ENCODE measurements at places on chromosomes 11 and 22. TPM values are rescaled to one million over a fixed set of nuclear protein-coding genes. Genes with fewer than 3 reads are reported as not detected.

GRCh38 chr22:48053973-48054372 is 1291.5 kb downstream of the TBC1D22A start:
- DNase-seq: no peak

- DNase-seq: no peak
Measured at GRCh38 chr11:95592471-95592870, 197.1 kb downstream of the FAM76B start.

DNA sequence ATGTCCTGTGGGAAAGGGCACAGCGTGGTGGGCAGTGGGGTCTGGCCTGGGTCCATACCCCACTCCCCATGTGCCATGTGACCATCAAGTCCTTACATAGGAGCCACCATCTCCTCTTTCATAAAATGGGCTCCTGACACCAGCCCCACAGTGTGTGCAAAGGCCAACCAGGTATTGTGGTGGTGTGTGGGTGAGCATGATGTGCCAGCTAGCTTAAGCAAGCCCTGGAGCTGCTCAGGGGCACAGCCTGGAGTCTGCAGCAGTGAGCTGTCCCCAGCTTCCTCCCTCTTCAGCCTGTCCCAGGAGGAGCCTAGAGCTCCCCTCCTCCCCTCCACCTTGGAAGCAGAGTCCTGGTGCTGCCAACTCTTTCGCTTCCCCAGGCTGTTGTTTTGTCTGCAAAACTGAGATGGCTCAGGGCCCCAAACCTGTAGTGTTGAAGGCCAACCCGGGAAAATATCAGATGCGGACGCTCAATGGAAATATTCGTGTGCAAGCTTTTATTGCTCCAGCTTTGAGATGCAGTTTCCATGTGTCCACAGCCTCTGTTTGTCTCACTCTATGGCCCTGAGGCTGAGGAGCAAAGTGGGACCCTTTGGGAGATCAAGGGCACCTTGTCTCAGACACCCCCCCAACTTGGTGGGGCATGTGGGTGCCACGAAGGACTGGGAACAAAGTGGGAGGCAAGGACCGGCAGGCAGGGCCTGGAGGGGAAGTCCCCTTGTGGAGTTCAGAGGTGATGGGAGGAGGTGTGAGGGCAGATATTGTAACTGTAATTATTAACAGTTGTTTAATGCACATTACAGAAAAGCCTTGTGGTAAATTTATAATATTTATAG is 92.6 kb downstream of the CTTN start:
- no peak for DNase-seq

GRCh38 chr22:20672082-20672424 is 101.9 kb upstream of the SERPIND1 start:
- DNase-seq: no peak

Gene LPXN
- total RNA-seq: 14.7 TPM

Gene CELSR1
- 44.0 TPM for total RNA-seq

- no peak for DNase-seq
Measured at GRCh38 chr11:38156495-38157146, 1558.6 kb upstream of the RAG2 start.

Gene PKDREJ
- 0.13 TPM for total RNA-seq

DNA sequence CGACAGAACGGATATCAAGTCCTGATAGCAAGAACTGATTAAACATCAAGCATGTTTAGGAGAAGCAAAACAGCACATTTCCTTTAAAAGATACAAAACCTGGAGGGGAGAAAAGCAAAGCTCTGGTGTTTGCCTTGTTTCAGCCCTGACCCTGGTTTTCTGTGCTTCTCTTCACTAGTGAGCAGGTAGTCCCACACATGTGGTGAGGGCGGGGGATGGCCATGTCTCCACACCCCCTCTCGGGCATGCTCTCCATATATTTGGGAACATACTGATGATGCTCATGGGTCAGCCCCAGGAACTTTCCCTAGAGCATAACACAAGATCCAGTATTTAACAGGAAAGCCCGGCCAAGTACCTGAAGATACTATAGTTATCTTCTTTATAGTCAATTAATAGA is 10.1 kb downstream of the C11orf16 start:
- no peak for DNase-seq

DNA sequence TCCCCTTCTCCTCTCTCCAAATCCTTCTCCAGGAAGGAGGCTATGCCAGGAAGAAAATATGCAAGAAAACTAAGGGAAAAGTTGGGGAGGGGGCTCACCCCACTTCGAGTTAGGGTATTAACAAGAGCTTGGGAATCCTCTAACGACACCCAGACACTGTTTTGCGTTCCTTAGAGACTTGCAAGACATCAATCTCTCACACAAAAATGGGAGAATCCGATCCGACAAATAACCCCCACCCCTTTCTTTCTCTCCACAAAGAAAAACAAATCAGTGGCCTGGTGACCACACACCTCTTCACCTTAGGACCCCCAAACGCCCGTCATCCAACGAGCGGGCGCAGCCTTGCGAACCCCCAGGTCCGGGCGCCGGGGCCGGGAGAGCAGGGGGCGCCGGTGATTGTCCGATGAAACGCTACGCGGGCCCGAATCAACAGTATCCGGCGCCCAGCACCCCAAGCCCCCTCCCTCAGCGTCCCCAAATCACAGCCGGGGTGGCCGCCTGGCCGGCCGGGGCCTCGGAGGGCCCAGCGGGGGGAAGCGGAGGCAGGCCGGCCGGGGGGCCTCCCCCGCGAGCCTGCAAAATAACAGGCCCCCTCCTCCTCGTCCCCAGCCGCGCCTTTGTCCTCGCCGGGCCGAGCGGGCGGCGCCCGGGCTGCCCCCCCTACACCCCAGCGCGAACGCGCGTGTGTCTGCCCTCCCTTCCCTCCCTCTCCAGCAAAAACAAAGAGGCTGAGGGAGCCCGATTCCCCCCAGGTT is 690 bp downstream of the CSNK1E start:
- peak; percentile 71 for DNase-seq

- DNase-seq: no peak
Measured at GRCh38 chr11:89147229-89147628, 30.4 kb upstream of the TYR start.

- no peak for DNase-seq
Measured at GRCh38 chr11:61787928-61788491, 4.4 kb downstream of the TMEM258 start.

Gene MUC2
- total RNA-seq: 0.39 TPM

Gene CPT1A
- 33.3 TPM for total RNA-seq

- peak; percentile 72 for DNase-seq
Measured at GRCh38 chr22:35352214-35353111, 28.4 kb upstream of the HMOX1 start.

Gene CCDC87
- total RNA-seq: 0.55 TPM

GRCh38 chr11:6611092-6611962 is 689 bp downstream of the TAF10 start:
- no peak for DNase-seq

Gene FOLR1
- total RNA-seq: 1.7 TPM

Gene CD248
- 49.2 TPM for total RNA-seq

DNA sequence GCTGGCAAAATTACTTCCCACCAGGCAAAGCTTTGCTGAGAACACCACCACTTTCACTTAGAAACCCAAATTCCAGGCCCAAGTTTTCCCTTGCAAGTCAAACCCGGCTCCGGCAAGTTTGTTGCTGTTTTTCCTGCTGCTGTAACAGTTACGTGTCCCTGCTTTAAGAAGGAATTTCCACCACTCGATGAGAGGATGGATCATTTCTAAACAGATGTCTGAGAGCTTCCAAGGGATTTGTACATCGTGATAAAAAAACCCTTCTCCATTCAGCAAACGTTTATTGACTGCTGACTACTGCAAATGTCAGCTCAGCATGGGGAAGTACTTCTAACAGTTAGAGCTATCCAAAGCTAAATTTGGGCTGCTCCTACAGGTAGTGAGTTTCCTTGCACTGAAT is 19.7 kb downstream of the P2RX3 start:
- no peak for DNase-seq

DNA sequence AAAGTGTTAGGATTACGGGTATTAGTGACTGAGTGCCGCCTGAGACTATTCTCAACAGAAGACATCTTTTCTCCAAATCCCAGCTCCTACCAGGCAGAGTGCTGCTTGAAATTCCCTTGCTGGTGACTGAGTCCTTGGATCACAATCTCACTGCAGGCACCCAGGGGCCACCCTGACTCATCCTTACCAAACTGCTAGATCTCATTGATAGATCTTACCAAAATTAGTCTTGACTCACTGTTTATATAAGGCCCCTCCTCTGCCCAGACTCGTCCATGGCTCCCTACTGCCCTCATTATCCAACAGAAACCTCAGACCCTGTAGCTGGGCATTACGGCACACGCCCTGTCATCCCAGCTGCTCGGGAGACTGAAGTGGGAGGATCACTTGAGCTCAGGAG is 14.7 kb downstream of the TBC1D10A start:
- no peak for DNase-seq

- no peak for DNase-seq
Measured at GRCh38 chr11:132549001-132549400, 983.3 kb downstream of the OPCML start.

- DNase-seq: no peak
Measured at GRCh38 chr11:68140496-68141245, 19.5 kb upstream of the CHKA start.

DNA sequence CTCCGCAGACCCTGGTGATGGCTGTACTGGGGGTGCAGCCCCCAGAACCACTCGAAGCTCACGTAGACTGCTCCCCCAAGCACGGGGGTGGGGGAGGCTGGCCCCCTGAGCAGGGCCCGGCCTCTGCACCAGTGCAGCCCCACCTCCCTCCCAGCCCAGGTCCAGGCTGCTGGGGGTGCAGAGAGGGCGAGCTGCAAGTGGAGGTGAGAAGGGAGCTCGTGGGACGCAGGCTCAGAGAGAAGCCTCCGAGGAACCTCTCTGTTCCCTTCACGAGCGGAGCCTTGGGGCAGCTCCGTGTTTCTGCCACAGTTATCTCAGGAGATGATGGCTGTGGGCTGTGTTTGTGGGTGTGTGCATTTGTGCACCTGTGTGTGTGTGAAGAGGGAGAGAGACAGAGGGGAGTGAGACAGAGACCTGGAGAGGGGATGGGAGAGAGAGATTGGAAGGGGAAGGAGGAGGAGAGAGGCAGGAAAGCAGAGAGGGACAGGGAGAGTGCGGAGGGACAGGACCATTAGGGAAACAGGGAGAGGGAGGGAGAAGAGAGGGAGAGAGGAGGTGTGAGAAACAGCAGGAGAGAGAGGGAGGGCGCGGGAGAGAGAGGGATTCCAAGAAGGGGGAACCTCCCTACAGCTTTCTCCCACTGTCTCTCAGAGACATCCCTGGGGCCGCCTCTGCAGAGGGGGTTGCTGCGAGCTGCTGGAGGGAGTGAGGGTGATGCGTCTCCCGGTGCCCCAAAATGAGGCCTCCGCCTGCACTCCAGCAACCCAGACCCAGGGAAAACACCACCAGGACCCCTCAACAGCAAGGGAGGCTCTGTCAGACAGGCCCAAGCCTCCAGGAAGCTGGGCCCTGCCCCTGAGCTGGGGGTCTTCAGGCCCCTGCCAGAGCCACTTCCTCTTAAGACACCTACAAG is 1488.6 kb downstream of the BRD1 start:
- no peak for DNase-seq

Gene DDX25
- not detected for total RNA-seq

- DNase-seq: no peak
Measured at GRCh38 chr11:66820381-66820780, 22.9 kb upstream of the RCE1 start.

DNA sequence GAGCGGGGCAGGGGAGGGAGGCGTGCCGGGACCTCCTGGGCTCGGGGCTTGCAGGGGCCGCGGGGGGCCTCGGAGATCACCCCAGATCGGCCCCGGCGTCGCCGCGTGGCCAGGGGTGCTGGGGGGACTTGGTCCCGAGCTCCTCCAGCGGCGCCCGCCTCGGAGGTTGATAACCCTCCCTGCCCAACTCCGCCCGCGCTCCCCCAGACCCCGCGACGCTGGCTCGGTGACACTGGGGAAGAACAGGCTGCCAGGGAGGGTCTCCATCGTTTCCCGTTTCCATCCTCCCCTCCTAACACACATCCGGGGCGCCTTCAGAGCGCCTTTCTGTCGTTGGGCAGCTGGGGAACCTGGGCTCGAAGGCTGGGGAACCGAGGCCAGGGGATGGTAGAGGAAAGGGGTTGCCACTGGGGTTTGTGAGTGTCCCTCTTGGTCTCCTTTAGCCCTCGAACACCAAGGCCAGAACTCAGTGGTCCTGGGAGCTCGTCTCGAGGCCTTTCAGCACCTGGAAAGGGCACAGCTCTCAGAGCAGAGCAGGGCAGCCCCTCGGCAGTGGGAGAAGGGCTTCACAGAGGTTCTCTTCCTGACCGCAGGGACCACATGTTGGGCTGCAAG is 431 bp downstream of the SLC37A2 start:
- peak; percentile 40 for DNase-seq

Gene SLC7A4
- 8.1 TPM for total RNA-seq

Gene NLRP6
- 0.36 TPM for total RNA-seq

Gene ME3
- total RNA-seq: 40.2 TPM

Measured in ureter (tissue), 1 donor.